ENCODE measurements at places on chromosomes 3 and 15.

GRCh38 chr15:93046120-93046519 is 42.9 kb downstream of the RGMA start:
- DNase-seq: no peak

DNA sequence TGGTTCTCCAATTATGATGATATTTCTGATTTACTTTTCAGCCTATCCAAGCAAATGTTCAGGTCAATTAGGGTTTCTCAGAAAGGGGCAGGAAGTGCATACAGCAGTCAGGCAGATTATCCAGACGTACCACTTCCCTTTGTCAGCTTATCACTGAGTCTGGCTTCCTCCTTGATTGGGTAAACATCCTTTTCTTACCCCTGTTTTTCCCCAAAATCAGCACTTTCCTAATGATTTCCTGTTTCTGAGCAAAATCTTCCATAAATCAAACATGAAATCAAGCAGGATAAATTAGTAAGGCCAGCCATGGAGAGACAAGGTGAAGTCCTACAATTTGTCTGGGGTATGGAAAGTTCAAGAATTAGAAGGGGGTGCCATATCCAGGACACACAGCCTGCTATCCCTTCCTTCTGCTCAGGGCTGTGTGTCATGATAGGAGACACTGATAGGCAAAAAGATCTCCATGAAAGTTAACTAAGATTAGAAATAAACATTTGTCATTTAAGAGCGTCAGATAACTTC is 29.0 kb downstream of the ADIPOQ start:
- no peak for DNase-seq

DNA sequence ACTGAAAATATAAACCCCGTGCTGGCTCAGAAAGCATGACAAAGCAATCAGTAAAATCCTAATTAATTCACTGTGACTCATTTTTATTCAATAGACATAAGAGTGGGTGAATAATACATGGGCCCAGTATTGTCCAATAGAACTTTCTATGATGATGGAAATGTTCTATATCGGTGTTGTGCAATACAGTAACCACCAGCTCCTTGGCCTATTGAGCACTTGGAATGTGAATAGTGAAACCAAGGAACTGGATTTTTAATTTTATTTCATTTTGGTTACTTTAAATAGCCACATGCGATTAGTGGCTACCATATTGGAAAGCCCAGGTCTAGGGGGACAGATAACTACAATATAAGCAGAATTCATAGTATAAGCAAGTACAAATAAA is 69.8 kb upstream of the PPP2R3A start:
- DNase-seq: no peak

DNA sequence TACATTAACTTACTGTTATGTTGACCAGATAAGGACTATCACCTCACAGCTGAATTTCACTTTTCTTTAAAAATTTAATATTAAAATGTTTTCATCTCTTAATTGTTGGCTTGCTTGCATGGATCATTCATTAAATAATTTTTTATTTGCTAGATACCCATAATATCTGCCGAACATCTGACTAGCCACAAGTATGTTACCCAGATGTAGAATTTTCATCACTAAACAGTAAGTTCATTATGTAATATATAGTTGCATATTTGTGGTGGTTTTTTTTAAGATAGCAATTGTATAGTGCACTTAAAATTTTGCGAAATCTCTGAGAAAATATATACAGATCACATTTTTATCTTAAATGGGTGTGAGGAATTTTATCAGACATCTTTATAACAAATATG is 190.4 kb downstream of the MBNL1 start:
- no peak for DNase-seq

- no peak for DNase-seq
Observed at GRCh38 chr15:66241087-66241907, 12.3 kb downstream of the MEGF11 start.

- DNase-seq: no peak
Observed at GRCh38 chr15:76533995-76534394, 197.4 kb downstream of the ISL2 start.

- peak; percentile 91 for DNase-seq
Observed at GRCh38 chr15:42084465-42085235, 9.7 kb downstream of the PLA2G4D start.

- DNase-seq: no peak
Observed at GRCh38 chr15:55475842-55476241, 32.2 kb downstream of the DNAAF4 start.

DNA sequence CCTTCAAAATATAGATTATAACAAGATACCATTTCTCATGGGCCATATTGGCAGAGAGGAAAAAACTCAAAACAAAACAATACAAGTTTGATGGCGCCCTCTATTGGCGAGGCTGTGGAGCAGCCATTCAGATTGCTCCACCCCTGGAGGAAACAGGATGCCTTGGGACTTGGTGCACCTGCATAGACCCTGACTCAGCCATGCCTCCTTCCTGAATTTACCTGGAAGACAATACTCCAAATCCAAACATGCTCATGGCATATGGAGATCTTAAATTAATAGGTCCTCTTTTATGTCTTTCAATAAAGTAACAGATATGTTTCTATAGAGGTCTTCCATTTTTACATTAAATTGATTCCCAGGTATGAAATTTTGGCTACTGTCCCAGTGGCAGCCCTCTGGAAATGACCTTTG is 90.0 kb downstream of the APBA2 start:
- no peak for DNase-seq

GRCh38 chr3:53239800-53240199 is 16.0 kb downstream of the TKT start:
- no peak for DNase-seq

GRCh38 chr15:27746401-27746955 is 352.6 kb downstream of the OCA2 start:
- no peak for DNase-seq

- no peak for DNase-seq
Observed at GRCh38 chr15:52186651-52187486, 4.3 kb downstream of the GNB5 start.

- DNase-seq: no peak
Observed at GRCh38 chr15:70306081-70306480, 208.4 kb upstream of the TLE3 start.

GRCh38 chr3:59082106-59082505 is 32.3 kb upstream of the CFAP20DC start:
- DNase-seq: no peak

DNA sequence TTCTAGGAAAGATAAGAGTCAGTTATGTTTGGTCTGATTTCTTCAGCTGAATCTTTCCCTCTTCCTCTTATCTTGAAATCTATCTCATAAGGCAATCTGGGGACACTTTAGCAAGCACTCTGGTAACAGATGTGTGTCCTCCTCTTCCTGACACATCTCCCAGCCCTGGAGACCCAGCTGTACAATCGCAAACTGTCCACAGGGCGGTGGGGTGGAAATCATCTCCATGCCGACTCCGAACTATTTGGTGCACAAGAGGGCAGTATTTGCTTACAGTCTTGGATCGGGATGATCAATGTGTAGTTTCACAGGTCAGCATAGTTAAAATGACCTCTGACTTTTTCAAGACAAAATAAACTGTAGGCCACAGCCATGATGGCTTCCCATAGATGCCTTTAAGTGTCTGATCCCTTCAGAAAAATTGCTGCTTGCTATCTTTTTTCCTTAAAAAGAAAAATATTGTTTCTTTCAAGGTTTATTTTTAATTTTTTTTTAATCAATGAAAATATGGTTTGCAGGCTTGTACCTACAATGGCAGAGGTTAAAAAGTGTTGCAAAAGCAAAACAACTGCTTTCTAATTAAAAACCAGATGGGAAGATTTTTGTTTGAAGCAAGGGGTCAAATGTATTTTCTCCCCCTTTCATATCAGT is 17.7 kb downstream of the EEFSEC start:
- peak; percentile 88 for DNase-seq

DNA sequence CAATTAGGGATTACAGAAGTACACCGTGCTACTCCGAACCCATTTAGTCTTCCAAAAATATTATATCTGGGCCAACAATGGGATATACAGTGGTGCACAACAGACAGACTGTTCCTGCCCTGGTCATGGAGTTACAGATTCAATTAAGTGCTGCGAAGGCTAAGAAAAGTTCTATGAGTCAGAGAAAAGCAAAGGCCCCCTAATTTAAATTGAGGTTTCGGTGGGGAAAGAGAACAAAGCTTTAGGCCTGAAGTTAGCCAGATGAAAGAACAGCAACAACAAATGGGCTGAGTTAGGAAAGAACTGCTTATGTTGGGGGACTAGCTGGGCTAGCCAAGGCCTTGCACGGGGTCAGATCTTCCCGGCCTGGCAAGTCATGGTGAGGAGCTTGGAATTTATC is 131.8 kb downstream of the MDFIC2 start:
- DNase-seq: no peak

DNA sequence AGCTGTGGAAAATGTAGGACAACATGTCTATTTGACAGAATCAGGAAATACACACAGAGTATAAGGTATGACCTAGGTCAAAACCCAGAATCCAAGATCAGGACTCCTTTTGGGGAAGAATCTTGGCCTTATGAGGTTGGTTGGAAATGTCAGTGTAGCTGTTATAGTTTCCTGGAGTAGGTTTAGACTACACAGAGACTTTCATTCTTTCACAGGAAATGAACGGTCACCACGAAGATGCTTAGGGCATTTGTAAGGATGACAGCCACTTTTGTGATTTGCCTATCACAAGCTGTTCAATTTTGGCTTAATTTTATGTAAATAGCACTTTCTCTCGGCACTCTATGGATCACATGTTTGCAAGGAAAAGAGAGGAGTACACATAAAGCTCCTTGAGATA is 18.6 kb upstream of the ZBTB20 start:
- no peak for DNase-seq

GRCh38 chr3:123716411-123716810 is 131.6 kb upstream of the HACD2 start:
- DNase-seq: no peak

GRCh38 chr3:9778143-9779074 is 8.7 kb upstream of the CAMK1 start:
- peak; percentile 77 for DNase-seq

- DNase-seq: no peak
Observed at GRCh38 chr15:45097466-45097865, 16.5 kb downstream of the DUOX2 start.

DNA sequence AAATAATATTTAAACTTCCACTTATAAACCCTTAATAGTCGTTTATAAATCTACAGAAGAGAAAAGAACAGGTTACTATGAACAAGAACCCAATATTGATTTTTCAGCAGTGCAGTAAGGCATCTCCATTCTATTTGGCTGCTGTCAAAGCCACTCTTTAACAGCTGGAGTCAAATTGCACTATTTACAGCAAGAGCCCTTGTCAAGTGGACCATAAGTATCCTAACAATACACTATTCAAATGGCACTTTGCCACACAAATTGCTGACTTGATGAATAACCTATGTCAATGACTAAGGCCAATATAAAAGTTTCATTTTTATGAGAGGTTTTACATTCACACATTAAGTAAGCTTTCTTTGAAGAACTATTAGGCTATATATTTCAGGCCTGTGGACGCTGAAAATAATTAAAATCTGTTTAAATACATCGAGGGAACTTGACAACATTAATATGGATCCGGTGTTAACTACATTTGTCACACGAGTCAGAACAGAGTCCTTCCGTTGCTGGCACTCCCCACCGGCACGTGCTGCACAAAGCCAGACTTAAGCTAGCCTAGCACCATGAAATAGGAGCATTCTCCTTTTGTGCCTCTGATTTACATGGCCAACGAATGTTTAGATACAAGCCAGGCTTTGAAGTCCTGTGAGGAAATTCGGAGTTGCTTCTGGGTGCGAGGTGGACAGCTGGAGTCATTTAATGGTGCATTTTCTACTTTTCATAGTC is 100.5 kb downstream of the WDR72 start:
- no peak for DNase-seq

DNA sequence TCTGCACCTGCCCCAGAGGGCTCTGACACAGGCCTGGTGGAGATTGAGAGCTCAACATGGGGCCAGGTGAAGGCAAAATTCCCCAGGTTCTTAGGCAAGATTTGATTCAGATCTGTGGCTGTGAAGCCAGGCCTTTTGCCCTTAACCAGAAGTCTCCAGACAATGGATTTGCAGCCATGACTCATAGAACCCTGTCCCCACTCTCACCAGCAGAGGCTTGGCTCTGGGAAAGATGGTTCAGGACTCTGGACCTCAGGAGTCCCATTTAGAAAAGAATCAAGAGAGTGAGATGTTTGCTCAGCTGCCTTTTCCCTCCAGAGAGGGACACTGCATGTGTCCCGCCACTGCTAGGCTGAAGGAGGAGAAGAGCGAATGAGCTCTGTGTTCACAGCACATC is 361.4 kb upstream of the ICE2 start:
- peak; percentile 68 for DNase-seq

DNA sequence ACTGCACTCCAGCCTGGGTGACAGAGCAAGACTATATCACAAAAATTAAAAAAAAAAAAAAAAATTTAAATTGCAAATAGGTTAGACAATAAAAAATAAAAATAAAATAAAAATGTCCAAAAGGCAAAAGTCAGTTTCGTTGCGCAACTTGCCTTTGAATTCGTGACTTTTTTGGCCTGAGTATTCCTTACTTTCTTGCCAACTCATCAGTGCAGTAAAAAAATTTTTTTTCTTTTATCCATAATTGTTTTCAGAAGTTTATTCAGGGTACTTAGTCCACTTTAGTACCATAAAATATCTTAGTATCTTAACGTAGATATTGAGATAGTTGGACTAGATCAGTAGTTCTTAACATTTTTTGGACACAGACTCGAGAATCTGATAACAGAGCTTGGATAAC is 22.4 kb upstream of the CILP start:
- no peak for DNase-seq

DNA sequence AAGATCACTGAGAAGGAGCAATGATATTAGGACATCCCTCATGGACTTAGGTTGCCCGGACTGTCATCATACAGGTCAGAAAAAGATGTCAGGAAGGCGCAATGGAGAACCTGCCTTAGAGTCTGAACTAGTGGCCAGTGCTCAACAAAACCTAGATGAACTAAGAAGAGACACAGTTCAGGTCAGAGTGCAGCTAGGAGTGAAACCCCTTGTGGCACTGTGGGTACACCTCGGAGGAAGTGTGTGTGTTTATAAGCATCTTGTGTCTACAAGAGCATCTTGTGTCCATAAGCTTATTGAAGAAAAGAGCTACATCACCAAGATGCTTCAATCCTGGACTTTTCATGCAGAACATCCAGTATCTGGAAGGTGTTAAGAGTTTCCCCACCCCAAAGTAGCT is 315.7 kb downstream of the MAGI1 start:
- no peak for DNase-seq

GRCh38 chr3:113594066-113594465 is 61.7 kb downstream of the SIDT1 start:
- no peak for DNase-seq

DNA sequence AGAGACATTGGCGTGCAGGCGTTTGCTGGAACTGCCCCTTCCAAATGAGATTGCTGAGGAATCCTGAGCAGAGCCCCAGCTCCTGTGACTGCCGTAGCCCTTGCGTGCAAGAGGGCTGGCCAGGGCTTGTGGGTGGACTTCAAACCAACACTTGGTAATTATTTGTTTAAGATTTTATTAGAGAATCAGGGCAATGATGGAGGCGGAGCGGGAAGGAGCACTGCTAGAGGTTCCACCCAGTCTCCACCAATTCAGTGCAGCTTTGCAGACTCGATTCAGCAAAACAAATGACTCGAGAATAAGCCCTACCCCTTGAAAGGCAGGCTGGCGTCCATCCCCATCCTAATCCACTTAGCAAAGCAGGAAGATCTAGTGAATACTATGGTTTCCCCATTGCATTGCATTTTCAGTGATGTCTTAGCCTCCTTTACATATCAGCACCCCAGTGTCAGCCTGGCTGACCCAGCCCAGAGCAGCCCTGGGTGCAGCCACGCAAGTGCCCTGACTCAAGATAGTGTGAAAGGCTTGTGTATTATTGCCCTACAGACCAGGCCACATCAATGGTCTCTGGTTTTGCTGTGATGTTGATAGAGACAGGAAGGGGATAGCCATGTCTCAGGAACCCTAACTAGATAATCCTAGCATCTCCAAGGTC is 26.0 kb downstream of the GLDN start:
- peak; percentile 79 for DNase-seq

- no peak for DNase-seq
Observed at GRCh38 chr3:56229311-56229710, 239.0 kb downstream of the ERC2 start.

Measured in AG20443 (cell line).